NB4 (cell line): ENCODE measurements at places on chromosomes 2 and 18.

DNA sequence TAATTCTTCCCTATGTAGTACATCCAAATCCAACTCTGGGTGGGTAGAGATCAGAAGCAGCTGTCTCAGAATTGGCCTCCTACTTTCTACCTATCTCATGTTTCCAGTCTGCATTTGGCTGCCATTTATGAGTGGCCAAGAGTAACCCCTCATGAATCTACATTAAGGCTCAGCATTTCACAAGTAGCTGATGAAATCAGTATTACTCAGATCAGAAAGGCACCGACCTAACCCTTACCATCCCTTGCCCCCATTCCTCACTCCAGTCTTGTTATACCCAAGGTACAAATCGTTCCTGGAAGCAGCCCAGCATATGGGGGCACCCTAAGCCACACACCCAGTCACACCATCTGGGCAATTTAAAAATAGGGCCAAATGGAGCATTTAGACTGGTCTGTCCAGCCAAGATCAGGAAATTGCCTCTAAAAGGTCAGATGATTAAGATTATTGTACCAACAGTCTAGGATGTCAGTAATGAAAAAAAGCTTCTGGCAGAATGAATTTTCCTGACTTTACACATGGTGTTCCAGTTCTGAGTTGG lies 37.1 kb downstream of the CD28 start:
- no peak for DNase-seq

- no peak for DNase-seq
These were observed 108.8 kb upstream of the PIEZO2 start for GRCh38 chr18:11258039-11258610.

- DNase-seq: no peak
These were observed 118.9 kb upstream of the NT5C1B start for GRCh38 chr2:18708203-18708715.

DNA sequence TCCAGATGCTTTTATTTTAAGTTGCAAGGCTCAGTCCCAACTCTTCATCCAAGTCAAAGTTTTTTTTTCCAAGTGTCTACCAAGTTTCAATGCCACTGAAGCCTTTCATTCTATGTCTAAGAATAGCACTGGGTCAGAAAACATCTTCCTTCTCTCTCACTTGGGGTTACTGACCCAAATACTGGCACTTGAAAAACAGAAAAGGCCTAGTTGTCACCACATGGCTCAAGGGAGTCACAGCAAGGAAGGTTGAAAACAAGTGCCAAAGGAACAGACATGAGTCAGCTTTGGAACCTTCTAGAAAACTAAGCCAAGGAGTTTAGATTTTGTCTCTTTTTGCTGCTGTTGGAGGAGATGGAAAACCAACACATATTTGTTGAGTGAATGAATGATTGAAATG lies 146.5 kb downstream of the COPS8 start:
- no peak for DNase-seq

DNA sequence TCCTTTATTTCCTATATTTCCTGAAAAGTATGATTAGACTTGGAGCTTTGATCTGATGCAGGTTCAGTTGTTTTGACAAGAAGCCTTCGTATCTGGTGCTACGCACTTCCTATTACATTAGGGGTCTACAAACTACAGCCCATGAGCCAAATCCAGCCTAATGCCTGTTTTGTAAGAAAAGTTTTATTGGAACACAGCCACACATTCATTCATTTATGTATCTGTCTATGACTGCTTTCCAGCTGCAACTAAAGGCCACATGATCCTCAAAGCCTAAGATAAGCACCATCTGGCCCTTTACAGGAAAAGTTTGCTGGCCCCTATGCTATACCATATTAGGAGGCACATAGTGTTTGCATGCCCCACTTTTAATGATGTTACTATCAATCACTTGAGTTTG lies 26.0 kb downstream of the EIF2AK3 start:
- DNase-seq: no peak
